NCI-H1694 treated with DMSO at 0.1 percent for 48 hours (cell line): ENCODE measurements at places on chromosomes 2 and 18.

DNA sequence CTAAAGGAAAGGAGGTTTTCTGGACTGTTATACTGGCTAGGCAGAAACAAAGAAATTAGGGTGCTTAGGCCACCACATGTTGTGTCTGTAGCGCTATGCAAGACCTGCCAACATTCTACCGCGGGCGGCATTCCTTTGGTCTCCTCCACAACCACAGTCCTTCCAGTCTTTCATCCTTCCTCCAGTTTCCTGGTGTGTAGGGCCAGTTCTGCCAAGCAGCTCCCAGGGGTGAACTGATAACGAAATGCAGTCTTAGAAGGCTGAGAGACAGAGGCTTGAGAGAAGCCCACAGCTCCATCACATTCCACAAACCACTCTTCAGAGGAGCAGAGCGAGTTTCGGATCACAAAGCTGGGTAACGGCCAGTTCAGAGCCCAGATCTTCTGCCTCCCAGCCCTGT lies 19.5 kb upstream of the CXXC1 start:
- DNase-seq: no peak

GRCh38 chr2:39567507-39567906 lies 98.2 kb upstream of the TMEM178A start:
- no peak for DNase-seq

GRCh38 chr2:126808929-126809328 lies 89.8 kb upstream of the TEX51 start:
- no peak for DNase-seq

DNA sequence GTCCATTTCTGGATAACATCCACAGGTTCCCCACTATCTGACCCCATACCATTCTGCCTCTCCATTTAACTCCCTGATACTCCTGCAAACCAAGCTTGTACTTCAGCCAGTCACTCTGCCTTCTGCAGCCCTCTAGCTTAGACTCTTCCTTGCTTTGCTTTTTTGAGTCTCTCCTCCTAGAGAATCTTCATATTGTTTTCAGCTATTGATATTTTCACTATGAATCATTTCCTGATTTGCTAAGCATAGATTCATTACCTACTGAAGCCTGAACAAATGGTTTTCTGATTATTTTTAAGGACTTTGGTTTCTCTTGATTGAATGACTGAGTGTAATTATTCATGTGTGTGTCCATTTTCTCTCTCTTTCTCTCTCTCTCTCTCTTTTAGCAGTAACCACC lies 2102.3 kb upstream of the CELF4 start:
- DNase-seq: no peak

DNA sequence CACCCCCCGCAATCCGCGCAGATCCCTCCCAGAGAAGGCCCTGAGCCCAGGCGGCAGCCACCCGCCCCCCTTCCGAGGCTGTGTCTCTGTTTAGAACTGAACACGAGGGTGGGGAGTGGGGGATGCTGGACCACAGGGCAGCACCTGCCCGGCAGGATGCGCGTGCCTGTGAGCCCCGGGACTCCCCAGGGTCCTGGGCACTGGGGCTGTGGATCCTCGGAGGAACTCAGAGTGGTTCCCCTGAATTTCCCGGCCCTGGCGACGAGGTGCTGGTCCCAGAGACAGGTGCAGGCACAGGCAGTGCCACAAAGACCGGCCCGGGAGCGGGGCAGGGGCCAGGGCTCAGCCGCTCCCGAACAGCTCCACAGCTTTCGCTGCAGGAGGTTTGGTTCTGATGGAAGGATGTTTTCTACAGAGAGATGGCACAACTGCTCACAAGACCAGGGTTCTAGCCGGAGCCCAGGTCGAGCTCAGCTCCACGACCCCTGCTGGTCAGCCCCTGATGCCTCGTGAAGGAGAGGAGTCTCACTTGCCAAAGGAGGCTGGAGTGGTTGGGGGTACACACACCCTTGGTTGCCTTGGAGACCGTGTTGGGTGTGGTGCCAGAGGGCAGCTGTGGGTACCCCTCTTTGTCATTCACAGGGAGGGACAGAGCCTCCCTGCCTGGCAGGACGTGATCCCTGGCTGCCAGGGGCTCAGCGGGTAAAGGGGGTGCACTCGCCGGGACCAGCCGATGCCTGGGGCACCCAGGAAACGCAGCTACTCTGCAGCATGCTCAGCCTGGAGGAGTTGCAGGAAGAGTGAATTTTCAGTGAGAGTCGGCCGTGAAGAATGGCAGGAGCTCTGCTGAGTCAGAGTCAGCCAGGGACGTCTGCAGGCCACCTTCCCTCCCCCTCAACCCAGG lies 4.4 kb upstream of the NEU4 start:
- DNase-seq: no peak

DNA sequence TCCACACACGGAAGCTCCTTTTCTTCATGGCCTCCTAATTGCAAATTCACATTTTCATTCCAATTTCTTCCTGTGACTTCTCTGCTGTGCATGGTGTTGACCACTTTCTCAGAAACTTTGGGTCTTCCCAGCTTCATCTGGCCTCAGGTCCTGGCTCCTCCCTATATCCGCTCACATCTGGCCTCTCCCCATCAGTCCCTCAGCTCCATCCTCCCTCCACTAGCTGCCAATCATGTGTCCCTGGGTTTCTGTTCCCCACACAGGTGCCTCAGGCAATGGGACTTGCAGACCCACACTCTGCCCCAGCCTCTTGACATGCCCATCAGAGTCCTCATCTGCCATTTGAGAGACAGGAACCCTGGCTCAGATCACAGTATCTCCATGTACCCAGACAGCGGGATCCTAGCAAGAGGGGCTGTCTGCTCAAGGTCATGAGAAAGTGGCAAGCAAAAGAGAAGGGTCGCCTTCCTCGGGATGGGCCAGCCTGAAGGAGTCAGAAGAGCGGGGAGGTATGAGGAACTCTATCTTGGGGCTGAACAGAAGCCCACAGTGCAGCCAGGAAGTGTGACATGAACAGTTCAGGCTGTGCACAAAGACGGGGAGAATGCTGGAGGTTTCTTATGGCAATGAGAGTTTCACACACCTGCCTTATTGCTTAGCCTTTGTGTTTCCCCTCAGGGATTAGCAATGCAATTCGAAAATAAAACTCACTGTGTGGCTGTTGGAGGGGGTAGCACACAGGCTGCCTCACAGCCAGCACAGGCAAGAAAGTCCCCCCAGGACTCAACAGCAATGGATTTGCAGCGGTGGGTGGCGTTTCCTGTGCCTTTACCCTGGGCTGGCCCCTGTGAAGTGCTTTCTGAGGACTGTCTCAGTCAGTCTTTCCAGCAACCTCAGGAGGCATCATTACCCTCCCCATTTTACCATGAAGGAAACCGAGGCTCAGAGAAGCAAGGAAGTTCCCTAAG lies 69.5 kb downstream of the COPS8 start:
- no peak for DNase-seq

- DNase-seq: no peak
Measured at GRCh38 chr2:191150600-191151330, at the start of gene STAT4. STAT4 (minus strand) TSS chr2:191150994; CDS start chr2:191148203, 2,791 bp downstream.

GRCh38 chr2:218230882-218231281 lies 13.9 kb downstream of the ARPC2 start:
- DNase-seq: no peak

GRCh38 chr18:12839057-12839525 lies 44.9 kb downstream of the PTPN2 start:
- DNase-seq: no peak
